ENCODE measurements at places on chromosomes 1 and 21.
A peak's percentile ranks its signal among the peaks of the same experiment; 100 is the strongest.

DNA sequence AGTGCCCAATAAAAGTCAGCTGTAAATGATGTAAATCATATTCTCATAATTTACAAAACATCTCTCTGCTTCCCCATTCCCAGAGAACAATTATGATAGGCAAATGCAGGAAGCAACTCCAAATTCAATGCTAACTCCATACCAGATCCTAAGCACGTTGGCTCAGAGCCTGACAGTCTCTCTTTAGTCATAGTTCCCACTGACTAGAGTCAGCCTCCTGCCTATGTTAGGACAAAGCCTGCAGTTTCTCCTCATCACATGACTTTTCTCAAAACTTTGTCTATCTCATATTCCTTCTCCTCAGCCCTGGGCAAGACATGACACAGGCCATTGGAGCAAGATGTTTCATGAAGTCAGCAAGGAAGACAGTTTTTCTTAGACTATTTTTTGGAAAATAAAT is 101.5 kb upstream of the COL24A1 start:
- DNase-seq, result no peak

DNA sequence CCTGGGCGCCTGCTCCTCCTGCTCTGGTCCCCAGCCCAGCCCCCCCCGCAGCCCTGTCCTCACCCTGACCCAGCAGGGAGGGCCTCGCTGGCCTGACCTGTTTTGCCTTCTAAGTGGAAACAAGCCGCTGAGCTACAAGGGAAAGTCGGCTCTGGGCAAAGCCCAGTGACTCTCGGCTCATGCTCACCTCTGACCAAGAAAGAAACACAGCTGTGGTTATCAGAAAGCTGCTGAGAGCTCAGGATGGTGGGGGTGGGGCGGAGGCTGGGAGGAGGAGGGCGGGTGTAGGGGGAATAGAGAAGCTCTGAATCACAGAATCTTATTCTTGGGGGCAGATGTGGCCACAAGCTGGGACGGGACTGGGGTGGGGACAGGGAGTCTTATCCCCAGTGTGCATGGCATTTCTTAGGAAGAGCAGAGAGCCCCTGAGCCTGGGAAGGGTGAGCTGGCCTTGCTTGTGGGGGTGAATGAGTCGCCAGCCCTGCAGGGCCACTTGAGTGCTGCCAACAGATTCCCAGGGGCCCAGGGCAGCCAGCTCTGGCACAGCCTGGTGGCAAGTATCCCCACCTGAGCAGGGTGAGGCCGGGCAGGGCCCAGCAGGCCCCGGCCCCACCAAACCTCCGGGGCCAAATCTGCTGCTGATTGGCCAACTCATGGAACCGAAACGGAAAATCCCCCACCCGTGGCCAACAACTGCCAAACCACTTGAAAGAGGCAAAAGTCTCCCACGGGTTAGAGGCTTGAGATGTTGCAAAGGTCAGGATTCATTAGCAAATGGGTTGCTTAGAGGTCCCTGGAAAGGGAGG is 120.6 kb downstream of the SPSB1 start:
- DNase-seq, result no peak

GRCh38 chr1:42784946-42785693 is at the start of gene TMEM269:
Gene TMEM269, plus strand, starts transcription at chr1:42784991. Its CDS starts 4,903 bp downstream, at chr1:42789894.
- DNase-seq, result no peak

- no peak for DNase-seq
Observed at GRCh38 chr21:42311816-42312625, 3.2 kb downstream of the TFF3 start.

- DNase-seq, result peak; percentile 12
Observed at GRCh38 chr1:237012788-237013383, 8.6 kb upstream of the MT1HL1 start.

DNA sequence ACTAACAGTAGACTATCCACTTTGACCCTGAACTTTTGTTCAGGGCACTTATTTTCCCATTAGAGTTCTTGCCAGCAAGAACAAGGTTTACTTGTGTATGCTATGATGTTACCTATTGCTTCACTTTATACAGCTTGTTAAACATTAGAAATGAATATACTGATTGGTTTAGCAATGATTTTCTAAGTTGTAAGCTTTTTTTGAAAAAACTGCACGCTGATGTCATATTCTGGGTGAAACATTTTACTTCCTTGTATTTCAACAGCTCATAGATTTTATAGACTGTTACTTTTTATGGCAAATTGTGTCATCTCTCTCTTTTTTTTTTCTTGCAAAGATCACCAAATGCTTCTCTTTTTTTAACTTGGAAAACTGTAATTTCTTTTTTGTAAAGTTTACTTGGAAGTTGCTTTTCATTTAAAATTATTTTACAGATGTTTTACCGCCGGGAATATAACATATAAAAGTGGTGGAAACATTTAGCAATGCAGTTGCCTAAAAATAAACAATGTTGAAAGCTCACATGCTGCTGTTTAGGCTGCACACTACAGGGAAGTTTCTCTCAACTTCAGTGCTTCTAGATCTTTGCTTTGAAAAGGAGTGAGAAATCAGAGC is 215.3 kb upstream of the NFIA start:
- no peak for DNase-seq

GRCh38 chr1:213984387-213985208 is 3.2 kb upstream of the PROX1 start:
- DNase-seq, result no peak

GRCh38 chr1:107010582-107010981 is 45.9 kb upstream of the PRMT6 start:
- no peak for DNase-seq

DNA sequence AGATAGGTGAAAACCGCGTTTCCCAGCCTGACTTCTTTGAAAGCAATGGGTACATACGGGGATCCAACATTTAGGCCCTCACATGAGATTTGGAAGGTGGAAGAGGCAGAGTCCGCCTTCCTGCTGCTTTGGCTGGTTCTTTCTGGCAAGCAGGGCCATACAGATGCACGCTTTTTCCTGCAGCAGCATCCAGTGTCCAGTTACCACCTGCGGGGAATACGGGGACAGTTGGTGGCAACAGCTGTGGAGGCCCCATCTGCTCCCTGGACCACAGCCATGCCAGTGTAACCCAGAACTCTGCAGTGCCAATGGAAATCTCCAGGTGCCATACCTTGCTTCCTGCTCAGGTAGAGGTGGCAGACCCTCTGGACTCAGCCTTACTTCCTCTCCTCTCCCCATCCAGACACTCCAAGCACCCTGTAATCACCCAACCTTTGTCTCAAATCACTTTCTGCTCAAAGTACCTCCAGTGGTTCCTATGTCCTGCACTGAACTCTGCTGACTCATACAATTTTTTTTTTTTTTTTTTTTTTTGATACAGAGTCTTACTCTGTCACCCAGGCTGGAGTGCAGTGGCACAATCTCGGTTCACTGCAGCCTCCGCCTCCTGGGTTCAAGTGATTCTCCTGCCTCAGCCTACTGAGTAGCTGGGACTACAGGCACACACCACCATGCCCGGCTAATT is 68.3 kb downstream of the SLC16A1 start:
- DNase-seq, result no peak

DNA sequence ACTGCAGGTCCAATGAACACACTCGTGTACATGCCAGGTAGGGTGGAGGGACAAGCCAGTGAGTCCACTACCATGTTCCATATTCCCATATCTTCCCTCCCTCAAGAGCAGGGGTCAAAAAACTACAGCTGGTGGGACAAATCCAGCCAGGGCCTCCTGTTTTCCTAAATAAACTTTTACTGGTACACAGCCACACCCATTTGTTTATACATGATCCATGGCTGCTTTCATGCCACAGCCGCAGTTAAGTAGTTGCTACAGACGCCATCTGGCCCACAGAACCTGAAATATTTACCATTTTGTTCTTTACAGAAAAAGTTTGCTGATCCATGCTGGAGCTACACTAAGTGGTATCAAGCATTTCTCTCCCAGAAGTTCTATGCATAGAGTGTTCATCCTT is 42.4 kb downstream of the CASQ2 start:
- DNase-seq, result no peak

- DNase-seq, result no peak
Observed at GRCh38 chr1:43440358-43440757, 13.4 kb downstream of the HYI start.

DNA sequence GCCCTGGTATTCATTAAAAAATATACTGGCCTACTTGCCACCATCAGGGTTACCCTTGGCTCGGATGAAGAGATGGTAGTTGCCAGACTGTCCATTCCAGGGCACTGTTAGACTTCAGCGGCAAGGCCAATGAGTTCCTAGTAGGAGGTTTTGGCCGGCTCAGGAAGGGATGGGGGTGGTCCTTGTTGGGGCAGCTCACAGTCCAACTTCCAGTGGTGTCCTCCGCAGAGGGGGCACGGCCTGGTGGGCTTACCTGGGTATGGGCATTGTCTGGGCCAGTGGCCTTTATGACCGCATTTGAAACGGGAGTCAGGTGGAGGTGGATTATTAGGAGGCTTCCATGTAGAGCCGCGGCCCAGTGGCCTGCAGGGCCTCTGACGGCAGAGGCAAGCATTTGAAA is 139.1 kb upstream of the ETV3 start:
- no peak for DNase-seq

DNA sequence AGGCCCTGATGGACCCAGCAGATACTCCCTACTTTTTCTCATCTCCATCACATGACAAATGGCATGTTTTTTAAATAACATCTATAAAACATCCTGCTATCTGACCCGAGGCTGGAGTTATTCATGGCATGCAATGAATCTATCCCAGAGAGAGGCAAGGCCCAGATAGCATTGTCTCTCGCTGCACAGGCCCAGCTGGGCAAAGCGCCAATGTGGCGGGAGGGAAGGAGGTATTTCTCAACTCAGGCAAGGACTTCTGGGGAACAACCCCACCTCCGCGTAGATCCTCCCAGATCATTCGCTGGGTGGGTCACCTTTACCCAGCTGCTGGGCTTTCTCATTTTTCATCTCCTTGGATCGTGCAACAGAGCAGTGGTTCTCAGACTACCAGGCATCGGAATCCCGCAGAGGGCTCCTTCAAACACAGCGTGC is 59.8 kb downstream of the ERG start:
- DNase-seq, result no peak

DNA sequence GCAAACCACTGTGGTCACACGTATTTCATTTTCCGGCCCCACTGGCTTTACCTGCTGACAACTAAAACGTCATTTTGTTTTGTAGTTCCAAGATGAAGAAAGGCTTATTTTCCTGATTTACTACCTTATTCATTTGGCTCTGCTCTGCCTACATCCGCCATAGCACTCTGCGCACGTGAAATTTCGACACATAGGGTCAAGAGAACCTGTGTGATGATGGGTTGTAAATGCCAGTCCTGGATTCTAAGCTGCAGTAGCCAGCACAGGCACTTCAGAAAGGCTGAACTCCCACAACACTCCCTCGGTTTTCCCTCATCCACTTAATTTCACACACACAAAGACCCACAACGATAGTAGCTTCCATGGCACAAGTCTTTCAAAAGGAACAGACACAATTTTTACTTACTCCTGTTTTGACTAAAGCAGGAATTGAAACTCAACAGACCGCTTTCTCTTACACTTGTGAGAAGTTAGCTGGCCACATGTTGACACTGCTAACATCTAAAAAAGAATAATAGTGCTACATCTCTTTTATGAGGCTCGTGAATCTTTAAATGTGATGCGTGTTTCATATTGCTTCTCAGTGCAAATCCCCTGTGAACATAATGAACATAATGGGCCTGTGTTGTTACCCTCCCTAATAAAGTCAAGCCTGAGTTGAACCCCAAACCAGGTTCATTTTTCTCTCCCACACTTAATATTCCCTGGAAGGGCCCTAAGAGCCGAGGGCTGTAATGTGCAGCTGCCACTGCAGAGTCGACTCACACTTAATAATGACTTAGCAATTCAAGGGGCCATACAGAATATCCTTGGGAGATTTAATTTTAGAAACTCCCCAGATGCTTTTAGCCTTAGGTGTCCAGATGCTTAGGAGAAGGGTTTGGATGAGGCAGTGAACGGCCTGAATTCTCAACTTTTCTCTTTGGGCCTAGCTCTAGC is 1.5 kb upstream of the RUNX1 start:
- no peak for DNase-seq

GRCh38 chr1:171740356-171740863 is 1.5 kb downstream of the VAMP4 start:
- DNase-seq, result no peak

GRCh38 chr1:219340796-219341195 is 167.1 kb downstream of the LYPLAL1 start:
- DNase-seq, result no peak

GRCh38 chr1:75472971-75473603 is 137.8 kb downstream of the SLC44A5 start:
- DNase-seq, result no peak

DNA sequence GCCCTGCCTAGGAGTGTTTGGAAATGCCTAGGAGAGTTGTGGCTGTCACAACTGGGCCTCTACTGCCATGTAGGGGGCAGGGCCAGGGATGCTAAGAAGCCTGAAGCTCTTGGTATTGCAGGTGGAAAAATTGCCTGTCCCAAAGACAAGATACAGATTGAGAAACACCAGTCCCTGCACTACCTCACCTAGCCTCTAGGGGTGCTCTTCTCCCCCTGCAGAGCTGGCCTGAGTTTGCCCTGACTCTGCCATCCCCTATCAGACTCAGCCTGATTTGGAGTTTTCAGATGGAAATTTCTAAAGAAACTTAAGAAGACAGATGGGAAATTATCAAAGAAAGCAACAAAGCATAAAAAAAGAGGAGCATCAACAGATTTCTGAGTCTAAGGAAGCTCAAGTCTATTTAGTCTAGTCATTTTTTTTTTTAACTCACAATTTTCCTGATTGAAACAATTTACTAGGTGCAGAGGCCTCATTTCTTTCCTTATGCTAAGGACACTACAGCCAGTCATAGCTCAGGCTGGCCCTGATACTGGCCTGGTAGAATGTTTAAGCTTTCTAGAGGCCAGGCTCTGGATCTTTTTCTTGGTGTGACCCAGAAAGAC is 61.4 kb upstream of the LRRN2 start:
- DNase-seq, result peak; percentile 63

DNA sequence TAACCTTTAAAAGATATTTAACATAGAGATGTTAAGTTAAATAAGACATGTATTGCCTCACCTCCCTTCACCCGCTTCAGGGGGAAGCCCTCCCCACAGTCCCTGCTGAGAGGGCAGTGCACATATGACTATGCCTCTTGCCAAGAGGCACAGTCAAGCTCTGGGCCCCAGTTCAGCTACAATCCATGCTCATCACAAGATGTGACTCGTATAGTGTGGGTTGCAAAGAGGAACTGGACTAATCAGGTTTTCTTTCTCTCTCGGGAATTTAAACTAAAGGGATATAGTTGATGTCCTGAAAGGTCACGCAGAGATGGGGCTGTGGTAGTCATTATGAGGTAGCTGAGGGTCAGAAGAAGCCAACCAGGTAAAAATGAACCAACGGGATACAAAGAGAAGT is 35.6 kb downstream of the LYST start:
- peak; percentile 53 for DNase-seq

DNA sequence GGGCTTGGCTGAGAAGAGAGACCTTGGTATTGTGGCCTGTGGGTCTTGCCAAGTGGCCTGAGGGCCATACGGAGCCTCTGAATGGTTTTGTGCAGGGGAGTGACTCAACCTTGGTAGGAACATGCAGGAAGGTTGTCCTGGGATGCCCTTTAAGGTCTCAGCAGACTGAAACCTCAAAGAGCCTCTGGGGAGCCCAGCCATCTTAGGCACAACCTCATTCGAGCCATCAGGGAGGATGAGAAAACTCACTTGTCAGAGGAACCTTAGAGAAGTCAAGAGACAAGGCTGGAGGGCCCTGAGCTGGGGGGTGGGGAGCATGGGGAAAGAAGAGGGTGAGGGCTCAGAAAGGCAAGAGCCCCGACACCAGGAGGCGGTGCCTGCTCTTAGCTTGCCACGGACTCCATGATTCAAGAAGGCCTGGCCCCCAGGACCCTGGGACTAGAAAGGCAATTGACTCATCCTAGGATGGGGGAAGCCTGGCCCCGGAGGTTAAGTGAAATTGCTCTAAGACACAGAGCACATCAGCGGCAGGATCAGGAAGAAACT is 13.0 kb downstream of the IFI6 start:
- no peak for DNase-seq

Data from NCI-H460 (cell line).